ENCODE measurements at places on chromosomes 2 and 18.
A peak's percentile ranks its signal among the peaks of the same experiment; 100 is the strongest.

GRCh38 chr2:182015334-182016109 is 29.9 kb downstream of the PPP1R1C start:
- no peak for DNase-seq

DNA sequence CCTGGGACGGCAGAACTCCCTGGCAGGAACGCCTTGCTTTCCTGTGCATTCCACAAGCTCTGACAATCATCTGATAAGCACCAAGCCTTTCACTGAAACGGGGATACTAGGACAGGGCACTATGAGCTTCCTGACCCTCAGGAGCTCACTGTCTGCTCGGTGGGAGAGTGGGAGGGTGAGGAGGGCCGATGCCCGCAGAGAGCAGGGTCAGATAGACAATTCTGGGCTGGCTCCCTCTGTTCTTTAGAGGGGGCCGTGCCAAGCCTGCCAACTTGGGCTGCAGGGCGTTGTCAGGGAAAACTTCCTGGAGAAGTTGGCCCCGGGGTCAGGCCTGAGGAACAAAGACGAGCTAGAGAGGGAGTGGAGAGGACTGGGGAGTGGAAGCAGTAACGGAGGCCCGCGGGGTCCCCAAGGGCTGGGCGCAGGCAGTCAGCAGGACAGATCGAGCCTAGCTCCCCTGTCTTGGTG is 82.0 kb downstream of the CTAGE1 start:
- DNase-seq, result no peak

DNA sequence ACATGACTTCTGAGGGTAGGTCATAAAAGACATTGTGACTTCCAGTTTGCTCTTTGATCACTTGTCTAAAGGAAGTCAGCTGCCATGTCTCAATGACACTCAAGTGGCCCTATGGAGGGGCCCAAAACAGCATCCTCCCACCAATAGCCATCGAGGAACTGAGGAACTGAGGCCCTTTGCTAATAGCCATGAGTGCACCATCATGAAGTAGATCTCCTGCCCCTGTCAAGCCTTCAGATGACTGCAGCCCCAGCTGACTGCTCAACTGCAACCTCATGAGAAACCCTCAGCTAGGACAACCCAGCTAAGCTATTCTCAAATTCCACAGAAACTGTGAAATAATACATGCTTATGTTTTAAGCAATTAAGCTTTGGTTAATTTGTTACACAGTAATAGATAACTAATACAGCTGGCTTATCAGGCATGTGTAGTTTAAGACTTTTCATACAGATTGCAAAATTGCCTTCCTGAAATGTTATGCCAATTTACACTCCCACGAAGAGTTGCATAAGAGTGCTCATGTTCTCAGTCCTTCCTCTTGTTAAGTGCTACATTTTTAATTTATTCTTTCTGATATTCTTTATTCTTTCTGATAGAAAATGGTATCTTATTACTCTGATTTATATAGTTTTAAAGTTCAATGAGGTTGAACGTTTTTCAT is 105.6 kb upstream of the NDUFV2 start:
- DNase-seq, result no peak

DNA sequence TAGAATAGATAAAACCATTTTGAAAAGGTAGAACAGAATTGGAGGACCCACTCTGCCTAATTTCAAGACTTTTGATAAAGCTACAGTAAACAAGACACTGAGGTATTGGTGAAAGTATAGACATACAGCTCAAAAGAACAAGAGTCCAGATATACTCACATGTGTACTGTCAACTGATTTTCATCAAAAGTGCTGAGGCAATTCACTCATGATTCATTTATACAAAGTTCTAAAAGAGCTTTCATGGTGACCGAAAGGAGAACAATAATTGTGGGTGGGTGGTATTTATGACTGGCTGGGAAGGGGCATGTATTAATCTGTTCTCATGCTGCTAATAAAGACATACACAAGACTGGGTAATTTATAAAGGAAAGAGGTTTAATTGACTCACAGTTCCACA is 7.3 kb downstream of the MAP4K3 start:
- DNase-seq, result no peak

DNA sequence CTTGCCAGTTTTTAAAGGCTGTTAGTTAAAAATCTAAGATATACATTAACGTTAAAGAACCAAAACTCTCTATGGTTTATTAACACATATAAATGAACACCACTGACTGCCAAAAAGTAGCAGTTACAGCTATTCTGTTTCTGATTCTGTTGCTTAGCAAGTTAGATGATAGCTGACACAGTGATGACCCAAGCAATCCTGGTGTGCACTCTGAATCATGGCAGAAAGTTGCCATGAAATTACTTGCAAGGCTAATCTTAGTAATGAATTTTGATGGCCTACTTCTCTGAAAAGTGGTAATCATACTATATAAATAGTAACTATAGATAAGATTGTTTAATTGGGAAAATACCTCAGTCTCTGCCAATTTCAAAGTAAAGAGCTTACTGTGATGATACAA is 57.7 kb downstream of the ROCK2 start:
- peak; percentile 31 for DNase-seq

DNA sequence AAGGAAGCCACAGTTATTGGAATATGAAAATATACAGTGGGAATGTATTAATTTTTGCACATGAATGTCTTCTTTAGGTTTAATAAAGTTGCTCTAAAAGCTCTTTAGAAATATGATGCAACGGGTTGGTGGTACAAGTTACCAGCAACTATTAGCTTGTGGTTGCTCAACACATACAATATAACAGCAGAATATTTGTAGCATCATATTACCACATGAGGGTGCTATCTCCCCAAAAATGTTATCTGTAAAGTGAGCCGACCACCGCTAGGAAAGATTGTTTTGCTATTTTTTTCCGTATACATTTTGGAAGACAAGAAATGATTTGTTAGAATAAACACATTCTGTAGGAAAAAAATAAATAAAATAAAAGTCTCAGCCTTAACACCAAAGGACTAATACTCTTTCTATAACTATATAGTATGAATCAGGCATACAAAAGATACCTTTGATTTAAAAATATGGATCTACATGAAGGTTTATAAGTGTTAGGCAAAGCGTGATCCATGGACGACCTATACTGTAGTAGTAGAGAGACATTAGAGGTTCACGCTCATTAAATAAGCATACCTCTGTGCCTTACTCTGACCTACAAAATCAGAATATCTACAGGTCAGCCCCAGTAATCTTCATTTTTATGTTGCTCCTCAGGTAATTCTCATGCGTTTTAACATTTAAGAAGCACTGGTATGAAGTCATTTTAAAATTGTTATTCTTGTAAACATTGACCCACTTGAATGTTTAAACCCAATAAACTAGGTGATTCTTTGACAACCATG is 1110.6 kb upstream of the ACVR2A start:
- DNase-seq, result peak; percentile 50

- no peak for DNase-seq
These were observed 1.2 kb downstream of the MEX3C start for GRCh38 chr18:51196118-51196810.

- DNase-seq, result no peak
These were observed 217.6 kb downstream of the ALPK2 start for GRCh38 chr18:58411323-58411722.

DNA sequence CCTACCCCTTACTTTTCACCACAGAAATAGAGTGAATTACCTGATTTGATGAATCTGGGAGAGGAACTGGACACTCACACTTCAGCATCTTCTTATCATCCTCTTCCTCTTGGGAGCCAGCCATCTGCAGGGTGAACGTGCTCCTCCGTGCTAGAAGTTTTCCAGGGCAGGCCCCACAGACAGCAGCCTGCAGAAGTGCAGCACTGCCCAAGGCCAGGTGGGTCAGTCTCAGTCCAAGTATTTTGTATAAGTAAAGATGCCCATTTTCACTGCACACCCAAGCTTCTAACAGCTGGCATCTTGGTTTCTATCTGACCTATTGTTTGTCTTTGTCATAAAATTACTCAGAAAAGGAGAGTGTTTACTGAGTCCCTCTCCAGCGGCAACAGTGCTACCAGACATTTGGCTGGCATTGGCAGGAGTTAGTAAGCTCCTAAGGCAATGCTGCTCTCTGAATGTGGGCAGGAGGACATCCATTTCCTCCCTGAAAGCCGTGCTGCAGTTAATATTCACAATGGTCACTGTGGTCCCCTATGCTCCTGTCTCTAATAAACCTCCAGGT is 222.6 kb upstream of the CTAGE1 start:
- DNase-seq, result no peak

DNA sequence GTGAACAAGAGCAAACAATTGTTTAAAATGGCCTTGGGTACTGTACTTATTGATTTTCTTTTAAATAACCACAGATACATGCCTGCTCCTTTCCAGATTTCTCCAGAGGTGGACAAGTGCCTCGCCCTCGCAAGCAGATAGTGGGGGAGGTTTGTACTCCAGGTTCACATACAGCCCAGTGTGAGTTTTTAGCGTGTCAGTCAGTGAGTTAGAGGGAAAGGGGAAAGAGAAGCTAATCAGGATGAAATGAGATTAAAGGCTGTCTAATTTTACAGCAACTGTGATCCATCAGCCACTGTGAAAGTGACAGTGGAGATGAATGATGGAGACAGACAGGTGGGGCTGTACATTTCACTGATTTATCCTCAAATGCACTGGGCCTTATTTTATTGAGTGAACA is 74.7 kb downstream of the KLHL14 start:
- no peak for DNase-seq

DNA sequence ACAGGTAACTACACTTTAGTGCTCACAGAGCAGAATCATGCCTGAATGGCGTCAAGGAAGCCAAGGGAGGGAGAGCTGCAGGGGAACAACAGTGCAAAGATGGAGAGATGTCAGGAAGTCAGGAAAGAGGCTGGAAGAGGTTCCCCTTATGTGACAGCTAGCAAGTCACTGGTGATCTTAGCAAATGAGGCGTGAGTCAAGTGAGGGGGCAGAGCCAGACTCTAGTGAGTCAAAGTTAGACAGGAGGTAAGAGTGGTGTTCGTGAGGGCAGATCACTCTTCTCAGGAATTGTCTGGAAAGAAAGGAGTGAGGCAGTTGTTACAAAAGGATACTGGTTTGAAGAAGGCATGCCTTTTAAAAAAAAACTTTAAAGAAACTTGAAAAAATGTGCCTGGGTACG is 87.1 kb downstream of the MEP1B start:
- no peak for DNase-seq

- no peak for DNase-seq
These were observed 14.3 kb upstream of the PIEZO2 start for GRCh38 chr18:11163665-11164064.

GRCh38 chr2:219698748-219699439 is 71.5 kb downstream of the SLC4A3 start:
- DNase-seq, result no peak

GRCh38 chr2:20356042-20356441 is 5.4 kb upstream of the PUM2 start:
- DNase-seq, result peak; percentile 58

DNA sequence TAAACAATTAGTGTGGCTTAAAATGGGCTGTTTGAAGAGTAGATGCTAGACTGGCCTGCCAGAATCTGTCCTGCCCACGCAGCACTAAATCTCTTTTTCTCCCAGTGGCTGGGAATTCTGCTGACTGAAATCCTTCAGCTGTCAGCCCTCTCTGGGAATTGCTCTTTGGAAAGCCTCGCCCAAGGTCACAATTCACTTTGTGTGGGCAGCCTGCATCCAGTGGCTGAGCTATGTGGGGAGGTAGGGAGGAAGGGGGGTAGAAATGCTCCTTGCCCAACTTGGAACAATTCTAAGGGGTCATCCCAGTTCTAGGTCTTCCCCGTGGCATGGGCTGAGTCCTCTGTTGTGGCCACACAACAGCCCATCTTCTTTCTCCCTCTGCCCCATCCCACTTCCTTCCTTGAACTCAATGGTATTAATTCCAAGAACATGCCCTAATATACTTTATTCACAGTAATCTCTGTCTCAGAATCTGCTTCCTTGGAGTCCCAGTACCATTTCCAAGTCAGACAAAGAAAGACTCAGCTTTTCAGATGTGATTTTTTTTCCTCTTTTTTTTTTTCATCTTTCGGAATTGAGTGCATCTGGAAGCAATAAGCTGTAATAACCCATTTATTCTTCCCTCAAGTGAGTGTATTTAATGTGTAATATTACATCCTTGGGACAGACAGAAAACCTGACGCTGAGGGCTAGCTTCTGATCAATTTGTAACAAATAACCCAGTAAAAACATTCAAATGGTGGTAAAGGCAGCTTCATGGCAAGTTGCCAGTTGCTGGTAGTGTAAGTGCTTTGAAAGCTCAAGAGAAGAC is 189.4 kb downstream of the GPD2 start:
- no peak for DNase-seq

DNA sequence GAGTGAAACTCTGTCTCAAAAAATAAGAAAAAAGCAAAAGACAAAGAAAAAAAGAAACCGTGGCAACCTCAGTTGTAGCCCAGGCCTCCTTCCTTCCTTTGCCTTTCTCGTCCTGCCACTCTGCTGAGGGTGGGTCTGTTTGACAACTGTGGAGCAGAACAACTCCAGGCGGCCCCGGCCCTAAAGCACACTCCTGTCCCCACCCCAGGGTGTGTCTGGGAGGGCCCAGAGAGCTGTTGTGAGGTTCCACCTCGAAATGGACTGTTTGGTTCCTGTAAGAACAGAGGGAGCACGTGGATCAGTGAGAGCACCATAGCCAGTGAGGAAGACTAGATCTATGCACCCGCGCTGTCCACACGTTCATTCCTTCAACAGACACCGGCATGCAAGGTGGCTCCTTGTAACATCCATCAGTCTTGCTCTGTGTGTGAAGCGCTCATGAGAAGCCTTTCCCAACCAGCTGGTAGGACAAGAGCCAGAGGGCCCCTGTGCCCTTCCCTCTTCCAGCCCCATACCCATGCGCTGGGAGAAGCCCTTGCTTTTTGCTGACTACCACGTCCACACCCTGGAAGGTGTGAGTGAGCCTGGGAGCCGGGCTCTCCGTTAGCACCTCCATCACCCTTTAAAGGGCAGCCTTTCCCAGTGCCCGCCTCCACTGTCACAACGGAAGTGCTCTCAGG is 61.6 kb downstream of the SOWAHC start:
- no peak for DNase-seq

DNA sequence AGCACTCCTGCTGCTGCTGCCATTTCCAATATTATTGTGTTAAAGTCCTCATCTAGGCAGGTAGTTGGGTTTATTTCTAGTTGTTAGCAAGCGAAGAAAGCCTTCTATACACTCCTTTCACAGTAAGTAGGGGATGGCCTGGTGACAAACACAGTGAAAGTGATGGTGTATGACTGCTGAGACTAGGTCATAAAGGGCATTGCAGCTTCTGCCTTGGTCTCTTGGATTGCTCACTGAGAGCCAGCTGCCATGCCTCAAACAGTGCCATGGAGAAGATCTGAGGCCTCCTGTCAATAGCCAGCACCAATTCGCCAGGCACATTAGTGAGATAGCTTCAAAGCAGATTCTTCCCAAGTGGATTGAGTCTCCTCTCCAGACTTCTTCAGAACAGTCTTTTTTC is 27.6 kb upstream of the MSTN start:
- DNase-seq, result no peak

GRCh38 chr18:45482286-45482685 is 133.0 kb upstream of the SLC14A2 start:
- DNase-seq, result no peak

DNA sequence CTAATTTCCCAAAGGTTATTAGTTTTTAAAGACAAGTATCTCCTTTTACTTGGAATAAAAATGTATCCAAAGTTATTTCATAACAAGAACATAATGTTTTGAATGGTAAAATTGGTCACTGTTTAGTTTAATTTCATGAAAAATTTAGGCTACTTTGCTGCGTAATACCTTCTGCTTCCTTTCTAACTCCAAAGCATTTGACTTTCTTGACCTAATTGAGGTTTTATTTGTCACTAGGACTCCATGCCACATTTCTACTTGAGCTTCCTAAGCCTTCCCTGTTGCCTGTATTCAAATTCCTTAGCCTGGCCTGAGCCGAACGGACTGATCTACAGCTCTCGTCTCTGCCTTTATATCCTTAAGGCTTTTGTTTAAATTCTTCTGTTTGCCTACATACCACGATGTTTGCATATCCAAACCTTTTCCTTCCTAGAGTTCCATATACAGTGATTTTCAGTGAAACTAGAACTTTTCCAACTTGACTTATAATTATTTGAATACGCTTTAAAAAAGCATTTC is 25.1 kb downstream of the ARMC9 start:
- no peak for DNase-seq

Data from AG08395 (cell line).